ENCODE measurements at places on chromosomes 4 and X. TPM values are rescaled to one million over a fixed set of nuclear protein-coding genes. Genes with fewer than 3 reads are reported as not detected.

The GYPB gene
- total RNA-seq, result not detected

The MAGEB2 gene
- total RNA-seq, result not detected

The NAP1L3 gene
- total RNA-seq, result 0.61 TPM

The HAUS7 gene
- 39.0 TPM for total RNA-seq

GRCh38 chr4:56048383-56048701 is 99.6 kb downstream of the CEP135 start:
- DNase-seq, result no peak

- peak; percentile 12 for DNase-seq
Measured at GRCh38 chr4:163806653-163807052, 312.2 kb downstream of the TMA16 start.

DNA sequence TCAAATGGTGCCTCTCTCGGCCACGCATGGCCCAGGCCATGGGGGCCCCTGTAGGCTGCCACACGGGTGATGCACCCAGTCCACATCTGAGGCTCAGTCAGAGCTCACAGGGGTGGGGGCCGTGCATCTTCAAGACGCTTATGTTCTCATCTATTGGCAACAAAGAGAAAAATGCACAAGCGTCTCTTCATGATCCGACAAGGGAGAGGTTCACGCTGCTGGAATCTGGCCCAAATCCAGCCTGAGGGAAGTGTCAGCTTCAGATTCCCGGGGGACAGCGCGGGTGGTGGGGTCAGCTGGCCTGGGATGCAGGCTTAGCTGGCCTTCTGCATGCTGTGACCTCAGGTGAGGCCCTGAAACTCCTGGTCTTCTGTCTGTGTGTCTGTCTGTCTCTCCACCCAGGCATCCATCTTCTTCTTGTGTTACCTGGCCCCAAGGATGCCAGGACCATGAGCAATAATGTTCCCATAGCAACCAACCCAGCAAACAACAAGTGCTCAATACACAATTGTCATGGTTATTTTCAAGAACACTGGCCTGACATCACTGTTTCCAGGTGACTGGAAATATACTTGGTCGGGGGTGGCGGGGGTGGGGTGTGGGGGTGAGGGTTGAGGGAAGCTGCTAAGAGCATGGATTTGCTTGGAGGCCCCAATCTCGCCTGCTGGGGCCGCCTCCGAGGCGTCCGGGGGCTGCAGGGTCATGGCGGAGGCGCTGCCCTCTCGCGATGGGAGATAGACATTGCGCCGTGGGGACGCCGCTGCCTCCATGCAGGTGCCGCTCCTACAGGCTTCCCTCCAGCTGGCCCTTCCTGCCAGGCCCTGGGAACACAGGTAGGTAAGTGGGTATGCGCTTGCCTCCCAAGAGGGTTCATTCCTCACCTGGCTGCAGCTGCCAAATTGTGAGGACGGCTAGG is 48.3 kb downstream of the ABLIM2 start:
- peak; percentile 95 for DNase-seq

DNA sequence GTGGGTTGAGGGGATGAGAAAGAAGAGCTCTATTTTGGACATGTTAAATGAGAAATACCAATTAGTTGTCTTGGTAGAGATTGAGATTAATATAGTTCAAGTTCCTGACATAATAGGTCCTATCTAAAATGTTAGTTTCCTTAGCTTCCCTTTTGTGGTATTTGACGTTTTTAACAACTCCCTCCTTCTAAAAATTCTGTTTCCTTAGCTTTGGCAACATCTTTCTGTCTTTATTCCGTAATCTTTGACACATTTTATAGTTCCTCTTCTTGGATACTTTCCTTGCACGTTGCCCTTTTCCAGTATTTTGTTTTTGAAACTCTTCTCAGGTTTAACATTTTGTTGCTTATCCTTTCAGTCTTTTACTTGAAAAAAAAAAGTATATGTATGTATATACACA is 36.9 kb downstream of the LAMTOR3 start:
- DNase-seq, result no peak

Measured in foreskin keratinocyte (primary cell).